ENCODE measurements at places on chromosomes 12 and 14.
A peak's percentile ranks its signal among the peaks of the same experiment; 100 is the strongest.

DNA sequence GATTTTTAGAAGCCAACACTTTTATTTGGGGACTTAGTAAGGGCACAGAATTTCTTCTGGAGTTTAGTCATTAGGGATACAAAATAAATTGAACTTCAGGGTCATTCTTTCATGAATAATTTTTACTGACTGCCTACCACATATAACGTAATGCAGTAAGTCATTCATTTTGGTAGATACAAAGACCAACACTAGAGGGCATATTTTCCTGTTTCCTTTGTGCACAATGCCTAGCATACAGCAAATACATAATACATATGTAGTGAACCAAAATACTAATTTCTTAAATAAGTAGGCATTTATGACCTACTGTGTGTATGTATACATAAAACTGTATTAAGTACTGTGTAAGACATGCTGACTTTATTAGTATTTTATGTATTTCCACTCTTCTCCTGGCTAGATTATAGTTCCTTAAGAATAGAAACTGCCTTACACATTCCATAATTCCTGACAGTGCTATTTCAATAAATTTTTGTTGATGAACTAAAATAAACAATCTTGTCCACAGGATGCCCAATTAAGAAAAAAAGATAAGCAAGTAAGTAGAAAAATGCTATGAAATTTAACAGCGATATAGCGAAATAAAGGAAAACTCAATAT lies 47.9 kb downstream of the PPP1R12A start:
- DNase-seq: peak; percentile 44

DNA sequence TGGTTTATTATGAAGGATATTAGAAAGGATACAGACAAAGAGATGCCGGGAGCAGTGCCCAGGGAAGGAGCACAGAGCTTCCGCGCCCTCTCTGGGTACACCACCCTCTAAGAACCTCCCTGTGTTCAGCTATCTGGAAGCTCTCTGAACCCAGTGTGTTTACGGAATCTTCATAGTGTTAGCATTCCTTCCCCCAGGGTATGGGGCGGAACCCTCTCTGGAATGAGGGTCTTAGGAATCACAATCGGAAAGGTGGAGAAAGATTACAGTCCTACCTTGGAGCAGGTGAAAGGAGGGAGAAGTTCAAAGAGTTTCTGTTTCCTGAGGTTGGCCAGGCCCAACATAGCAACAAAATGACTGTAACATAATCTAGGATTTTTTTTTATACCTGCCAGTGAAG lies 6.8 kb upstream of the NUDT4 start:
- DNase-seq: no peak

DNA sequence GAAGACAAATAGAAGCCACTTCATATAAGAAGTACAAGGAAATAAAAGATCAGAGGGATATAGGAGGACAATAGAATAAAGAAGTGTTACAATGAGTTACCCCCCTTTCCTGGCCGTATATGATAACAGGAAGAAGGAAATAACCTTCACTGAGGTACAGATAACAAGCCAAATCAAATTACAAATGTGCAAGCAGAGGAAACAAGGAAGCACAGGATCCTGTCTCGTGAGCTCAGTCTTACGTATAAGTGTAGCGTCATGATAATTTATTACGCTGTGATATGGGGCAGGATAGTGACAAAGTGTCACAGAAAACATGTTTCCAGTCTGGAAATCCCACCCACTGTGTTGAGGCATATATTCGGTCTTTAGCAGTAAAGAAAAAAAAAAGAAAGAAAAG lies 26.5 kb downstream of the CRACR2A start:
- no peak for DNase-seq

GRCh38 chr14:104309657-104310369 lies 171.4 kb downstream of the KIF26A start:
- DNase-seq: no peak

DNA sequence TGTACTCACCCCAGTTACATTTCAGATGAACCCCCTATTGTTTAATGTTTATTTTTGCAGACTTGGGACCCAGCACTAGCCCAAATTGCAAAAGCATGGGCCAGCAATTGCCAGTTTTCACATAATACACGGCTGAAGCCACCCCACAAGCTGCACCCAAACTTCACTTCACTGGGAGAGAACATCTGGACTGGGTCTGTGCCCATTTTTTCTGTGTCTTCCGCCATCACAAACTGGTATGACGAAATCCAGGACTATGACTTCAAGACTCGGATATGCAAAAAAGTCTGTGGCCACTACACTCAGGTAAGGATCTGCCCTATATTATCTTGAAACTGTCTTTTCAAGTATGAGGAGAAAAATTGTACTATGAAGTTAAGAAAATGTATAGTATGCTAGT lies 1.2 kb downstream of the GLIPR1 start:
- DNase-seq: peak; percentile 56

GRCh38 chr14:69635981-69636639 lies 24.7 kb downstream of the SUSD6 start:
- DNase-seq: no peak

DNA sequence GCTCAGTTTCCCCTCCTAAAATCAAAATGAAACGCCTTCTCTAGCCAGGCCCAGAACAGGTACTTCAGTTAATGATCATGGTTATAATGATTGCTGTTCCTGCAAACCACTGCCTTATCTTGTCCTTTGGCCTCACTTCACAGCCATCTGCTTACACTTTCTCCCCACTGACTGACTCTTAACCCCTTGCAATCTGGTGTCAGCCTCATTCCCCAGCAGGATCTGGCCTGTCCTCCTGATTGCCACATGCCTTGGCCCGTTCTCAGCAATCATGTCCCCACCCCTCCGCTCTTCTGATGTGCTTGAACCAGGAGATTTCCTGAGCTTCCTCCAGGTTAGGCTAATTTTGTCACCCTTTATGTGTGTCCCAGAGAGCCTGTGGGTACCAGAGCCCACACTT lies 64.5 kb downstream of the KCNA1 start:
- no peak for DNase-seq

DNA sequence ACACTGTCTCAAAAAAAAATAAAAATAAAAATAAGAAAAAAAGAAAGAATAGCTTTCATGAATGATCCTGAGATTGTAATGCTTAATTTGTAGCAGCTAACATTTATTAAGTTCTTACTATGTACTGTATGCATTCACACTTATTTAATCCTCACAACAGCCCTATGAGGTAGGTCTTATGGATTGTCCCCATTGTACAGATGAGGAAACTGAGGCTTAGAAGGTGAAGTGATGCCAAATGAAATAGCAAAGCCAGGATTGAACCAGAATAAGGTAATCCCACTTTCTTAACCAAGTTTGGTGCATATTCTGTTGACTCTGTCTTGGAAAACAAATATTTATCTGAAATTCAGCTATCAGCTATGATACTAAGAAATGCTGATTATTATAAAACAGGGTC lies 2.1 kb downstream of the USP30 start:
- no peak for DNase-seq

DNA sequence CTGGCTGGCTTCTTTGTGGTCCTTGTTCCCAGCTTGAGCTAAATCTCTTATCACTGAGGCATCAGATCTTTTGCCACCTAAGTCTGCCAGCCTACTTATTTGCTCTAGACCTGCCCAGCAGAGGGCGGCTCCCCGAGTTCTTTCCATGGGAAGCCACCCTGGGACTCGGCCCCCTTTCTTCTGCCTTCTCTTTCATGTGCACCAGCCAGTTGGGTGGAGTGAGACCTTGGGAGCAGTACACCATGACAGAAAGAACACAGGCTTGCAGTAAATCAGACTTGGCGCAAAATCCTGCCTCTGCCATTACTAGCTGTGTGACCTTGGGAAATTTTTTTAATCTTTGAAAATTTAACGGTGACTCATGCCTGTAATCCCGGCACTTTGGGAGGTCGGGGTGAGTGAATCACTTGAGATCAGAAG lies 7.4 kb downstream of the SMAGP start:
- DNase-seq: peak; percentile 49

DNA sequence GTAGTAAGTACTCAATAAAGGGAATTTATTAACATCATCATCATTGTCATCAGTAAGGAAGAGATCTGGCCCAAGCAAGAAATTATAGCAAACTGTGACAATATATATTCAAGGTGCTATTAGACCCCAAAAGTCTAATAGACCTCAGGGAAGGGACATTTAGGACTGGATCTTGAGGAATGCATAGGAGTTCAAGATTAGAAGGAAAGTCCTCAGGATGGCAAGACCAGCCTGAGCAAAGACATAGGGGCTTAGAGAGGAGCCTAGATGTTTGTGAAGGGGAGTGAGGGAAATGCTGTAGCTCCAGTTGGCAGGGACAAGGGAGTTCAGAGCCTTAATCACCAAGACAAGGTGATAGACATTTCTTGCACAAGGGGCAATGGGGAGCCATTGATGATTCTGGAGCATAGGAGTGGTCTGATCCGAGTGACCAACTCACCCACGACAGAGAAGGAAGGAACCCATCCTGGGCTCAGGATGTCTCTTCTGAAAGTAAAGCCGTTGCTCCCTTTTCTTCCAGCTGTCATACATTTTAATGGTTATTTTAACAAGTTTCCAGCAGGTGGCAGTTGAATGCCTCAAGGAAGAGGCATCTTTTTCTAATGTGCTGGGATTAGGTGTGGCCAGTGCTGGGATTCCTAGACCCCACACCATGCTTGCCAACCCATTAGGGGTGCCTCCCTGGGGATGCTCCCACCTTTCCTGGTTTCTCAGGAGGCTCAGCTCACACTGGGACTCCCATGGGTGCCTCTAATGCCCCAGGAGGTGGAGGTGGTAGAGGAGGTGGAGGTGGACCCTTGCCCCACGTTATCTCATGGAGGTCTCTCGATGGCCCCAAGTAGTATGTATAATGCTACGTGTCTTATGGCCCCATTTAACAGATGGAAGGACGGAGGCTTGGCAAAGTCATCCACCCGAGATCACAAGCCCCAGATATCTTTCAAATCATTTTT lies 37.8 kb downstream of the PHETA1 start:
- DNase-seq: peak; percentile 69

DNA sequence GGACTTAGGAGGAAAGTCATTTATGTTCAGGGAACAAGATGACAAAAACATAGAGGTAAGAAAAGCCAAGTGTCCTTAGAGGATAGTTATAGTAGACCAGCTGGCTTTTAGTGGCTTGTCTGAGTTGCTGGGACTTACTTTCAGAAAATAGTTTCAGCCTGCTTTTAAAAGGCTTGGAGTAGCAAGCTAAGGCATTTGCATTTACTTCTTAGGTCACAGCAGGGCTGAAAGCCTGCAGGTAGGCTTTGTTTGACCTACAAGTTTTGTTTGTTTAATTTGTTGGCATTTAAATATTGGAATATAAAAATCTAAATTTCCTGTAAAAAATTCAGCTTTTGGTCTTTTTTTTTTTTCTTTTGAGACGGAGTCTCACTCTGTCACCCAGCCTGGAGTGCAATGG lies 5.1 kb downstream of the ACSS3 start:
- no peak for DNase-seq

DNA sequence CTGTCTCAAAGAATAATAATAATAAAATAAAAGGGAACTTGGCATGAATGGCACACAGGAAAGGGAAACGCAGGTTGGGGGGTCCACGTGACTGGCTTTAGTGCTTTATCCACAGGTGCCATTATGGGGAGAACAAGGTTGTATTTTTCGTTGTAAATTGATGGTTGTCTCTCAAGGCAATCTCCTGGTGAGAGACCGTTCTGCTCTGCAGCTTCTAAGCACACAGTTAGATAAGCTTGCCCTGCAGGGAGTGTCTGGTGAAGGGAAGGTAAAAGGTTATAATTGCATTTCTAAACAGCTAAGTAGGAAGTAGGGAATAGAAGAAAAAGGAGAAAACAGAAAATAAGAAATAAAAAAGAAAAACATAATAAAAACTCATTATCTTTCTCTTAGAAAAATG lies 69.1 kb upstream of the CPSF6 start:
- no peak for DNase-seq

GRCh38 chr12:116880817-116881324 lies 370 bp downstream of the HRK start:
- DNase-seq: no peak

DNA sequence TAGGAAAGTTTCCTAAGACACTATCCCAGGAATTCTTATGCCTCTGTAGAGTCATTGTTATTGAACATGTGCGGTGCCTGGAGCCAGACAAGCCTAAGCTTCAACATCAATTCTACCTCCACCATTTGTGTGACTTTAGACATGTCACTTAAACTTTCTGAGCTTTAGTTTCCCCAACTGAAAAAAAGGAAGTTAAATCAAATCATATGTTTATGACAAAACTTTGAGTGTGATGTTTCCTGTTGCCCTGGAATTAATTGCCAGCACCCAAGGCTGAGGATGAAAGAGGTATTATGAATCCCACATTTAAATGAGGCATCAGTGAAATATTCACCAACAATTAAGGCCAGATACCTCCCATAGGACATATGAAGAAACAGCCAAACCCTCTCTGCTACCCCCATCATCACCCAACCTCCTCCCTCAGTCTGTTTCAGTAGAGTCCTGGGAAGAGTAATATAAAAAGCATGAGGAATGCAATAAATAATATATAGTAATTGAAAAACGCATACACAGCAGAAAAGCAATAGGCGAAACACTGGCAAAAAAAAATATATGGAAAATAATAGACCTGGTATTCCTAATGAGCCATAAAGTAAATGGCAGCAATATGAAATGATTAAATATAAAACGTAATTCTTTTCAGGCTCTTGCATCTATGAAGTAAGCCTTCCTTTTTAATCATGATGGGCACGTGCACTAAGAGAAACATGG lies 182.0 kb upstream of the DCN start:
- DNase-seq: peak; percentile 51

DNA sequence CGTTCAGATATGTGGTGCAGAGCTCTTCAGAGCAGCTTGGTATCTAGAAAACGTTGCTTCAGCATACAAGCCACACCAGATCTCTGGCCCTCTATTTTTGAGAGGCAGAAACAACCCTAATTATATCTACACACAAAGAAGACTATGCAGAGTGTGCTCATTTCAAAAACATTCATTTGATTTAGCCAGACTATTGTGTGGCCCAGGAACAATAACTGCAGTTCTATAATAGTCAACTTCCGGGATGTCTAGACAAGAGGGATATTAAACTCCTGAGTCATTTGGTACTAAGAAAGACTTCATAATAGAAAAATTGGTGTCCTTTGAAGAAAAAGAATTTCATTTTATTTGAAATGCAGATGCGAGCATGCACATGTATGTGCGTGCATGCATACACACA lies 153.8 kb downstream of the PELI2 start:
- no peak for DNase-seq

GRCh38 chr12:48004053-48004941 lies at the start of gene COL2A1:
Gene COL2A1 (minus strand): TSS chr12:48004476. CDS start chr12:48004321, 155 bp downstream.
- no peak for DNase-seq

DNA sequence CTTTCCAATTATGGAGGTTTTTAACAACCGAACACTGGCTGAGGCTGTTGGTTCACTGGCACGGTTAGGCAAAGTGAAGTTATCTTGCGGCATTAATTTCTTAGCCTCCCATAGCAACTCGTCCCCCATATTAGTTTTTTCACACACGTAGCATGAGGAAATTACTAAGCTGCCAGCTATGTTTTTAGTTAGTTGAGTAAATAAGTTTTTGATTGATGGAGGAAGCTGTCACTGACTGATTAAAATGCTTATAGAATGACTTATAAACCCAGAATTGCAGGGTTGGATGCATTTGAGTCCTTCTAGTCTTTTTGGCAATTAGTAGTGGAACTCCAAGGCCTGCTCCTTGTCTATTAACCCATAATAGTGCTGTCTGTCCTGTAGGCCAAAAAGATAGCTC lies 97.1 kb downstream of the ALG10 start:
- no peak for DNase-seq

- no peak for DNase-seq
Observed at GRCh38 chr12:4771172-4771959, 51.2 kb downstream of the GALNT8 start.

GRCh38 chr12:27220055-27220987 lies 23.8 kb upstream of the STK38L start:
- no peak for DNase-seq

Measured in inflammatory macrophage treated with lipopolysaccharide for 1 hour (primary cell).